ENCODE measurements at places on chromosomes 1 and 21.
A peak's percentile ranks its signal among the peaks of the same experiment; 100 is the strongest.

DNA sequence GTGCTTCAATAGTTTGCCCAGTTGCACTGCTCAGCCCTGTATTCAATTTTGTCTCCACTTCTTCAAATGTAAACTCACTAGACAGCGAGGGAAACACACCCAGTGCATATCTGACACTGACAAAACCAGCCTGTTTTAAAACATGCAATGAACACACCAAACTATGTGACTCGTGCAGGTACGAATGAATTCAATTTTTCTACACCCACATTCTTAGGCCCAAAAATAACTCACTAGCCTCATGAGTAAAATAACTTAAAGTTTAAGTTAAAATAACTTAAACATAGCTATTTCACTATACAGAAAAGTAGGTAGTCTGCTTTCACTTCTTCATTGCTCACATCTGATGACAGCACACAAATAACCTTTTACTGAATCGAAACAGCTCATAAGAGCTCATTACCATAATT, 21.1 kb downstream of the TTC13 start:
- DNase-seq, result no peak

DNA sequence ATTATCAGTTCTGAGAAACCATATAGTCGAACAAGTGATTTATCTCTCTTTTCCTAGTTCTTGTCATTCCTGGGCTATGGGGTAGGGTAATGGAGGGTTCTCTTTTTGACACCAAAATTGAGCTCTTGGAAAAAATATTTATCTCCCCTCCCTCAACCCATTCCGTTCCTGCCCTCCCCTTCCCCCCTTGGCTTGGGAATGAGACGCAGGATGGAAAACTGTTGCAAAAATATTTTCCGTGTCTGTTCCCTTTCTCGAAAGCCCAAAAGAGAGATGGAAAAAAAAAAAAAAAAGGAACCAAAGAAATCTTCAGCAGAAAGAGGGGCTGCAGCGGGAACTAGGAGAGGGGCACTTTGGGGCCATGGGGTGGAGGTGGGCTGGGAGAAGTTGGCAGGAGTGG, 766 bp downstream of the ATP2B4 start:
- no peak for DNase-seq

GRCh38 chr1:97243973-97244560, 522.5 kb downstream of the PTBP2 start:
- no peak for DNase-seq

GRCh38 chr1:86774305-86775295, 70.2 kb downstream of the SH3GLB1 start:
- DNase-seq, result peak; percentile 45

GRCh38 chr1:178275553-178275952, 181.6 kb downstream of the RASAL2 start:
- DNase-seq, result no peak

- no peak for DNase-seq
Measured at GRCh38 chr1:161986328-161986727, 37.3 kb downstream of the OLFML2B start.

- DNase-seq, result peak; percentile 26
Measured at GRCh38 chr1:77605246-77606026, 77.0 kb downstream of the ZZZ3 start.

DNA sequence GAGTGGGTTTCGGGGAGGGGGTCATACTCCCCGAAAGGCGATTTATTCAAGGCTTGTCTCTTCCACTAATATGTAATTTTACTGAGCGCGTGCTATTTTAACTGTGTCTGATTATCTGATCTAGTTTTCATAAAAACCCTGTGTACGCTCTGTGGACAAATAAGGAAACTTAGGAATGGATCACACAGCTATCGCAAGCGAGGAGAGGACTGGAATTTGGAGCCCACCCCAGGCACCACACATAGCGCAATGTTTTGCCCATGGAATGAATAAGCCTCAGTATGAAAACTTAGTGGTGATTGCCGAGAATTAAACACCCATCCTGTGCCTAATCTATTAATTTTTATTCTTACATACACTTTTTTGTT, 9.8 kb upstream of the RAB42 start:
- DNase-seq, result no peak

DNA sequence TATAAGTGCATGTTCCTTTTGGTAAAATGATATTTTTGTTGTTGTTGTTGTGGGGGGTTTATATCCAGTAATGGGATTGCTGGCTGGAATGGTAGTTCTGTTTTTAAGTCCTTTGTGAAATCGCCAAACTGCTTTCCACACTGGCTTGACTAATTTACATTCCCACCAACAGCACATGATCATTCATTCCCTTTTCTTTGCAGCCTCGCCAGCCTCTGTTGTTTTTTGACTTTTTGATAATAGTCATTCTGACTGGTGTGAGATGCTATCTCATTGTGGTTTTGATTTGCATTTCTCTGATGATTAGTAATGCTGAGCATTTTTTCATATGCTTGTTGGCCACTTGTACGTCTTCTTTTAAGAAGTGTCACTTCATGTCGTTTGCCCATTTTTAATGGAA, 188.5 kb upstream of the CHRM3 start:
- no peak for DNase-seq

- DNase-seq, result no peak
Measured at GRCh38 chr21:15687208-15687607, 42.6 kb upstream of the USP25 start.

DNA sequence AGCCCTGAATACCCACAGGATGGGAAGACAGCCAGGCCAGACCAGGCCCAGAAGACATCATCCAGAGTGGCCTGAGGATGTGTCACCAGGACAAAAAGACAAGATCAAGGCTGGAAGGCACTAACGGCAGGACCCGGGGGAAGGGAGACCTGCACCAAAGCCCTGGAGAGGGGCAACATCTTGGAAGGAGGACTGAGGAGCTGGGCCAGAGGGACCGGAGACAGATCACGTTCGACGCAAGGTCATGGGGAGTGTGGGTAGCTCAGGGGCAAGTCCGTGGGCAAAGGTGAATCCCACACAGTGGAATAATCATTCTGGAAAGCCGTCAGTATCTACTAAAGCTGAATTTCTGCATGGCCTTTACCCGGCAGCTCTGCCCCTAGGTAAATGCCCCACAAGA, 478.6 kb downstream of the MATN1 start:
- DNase-seq, result no peak

DNA sequence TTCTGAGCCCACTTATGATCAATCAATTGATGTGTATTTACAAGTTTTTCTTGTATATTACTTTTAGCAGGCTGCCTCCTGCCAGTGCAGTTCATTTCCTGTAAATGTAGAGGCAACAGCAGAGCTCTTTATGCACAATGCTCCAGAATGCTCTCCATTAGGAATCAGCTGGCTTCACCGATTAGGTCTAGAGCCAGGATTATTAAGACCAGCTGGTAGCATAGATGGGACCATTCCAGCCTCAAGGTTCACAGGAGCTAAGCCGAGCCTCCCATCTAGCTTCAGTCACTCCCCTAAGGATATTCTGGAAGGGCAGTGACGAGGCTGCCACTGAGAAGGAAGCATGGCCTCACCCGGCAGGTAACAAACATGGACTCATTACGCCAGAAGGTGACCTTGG, 36.8 kb downstream of the DHRS3 start:
- DNase-seq, result no peak

DNA sequence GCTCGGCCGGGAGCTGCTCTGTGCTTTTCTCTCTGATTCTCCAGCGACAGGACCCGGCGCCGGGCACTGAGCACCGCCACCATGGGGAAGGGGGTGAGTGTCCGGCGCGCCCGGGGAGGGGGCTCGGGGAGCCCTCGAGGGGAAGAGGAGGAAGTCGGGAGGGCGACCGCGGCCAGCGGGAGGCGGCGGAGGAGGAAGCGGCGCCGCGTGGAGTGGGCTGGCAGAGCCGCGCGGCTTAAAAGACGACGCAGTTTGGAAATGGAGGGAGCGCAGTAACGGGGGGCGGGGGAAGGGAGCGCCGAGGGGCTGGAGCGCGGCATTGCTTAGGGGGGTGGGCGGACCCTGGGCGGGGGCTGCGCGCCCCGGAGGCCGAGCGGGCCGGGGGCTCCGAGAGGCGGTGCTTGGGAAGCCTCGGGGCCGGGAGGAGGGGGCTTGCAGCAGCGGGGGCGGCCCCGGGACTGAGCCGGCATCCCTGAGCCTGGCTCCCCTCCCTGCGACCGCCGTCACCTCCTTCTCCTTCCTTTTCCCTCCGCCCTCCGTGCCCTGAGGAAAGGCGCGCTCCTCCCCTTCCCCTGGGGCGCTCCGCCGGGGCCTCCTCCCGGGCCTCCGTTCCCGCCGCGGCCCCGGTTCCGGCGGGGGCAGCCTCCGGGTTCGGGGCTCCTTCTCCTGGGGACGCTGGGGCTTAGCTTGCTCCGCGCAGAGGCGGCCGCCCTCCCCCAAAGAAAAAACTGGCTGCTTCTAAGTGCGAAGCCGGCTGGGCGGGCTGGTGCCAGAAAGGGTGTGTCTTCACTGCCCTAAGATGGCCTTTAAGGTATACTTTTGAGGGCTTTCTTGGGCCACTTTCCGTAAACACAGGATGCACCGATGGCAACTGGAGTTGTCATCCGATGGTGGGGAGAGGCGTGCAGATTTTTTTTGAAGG, 648 bp downstream of the ATP1A1 start:
- DNase-seq, result peak; percentile 70

DNA sequence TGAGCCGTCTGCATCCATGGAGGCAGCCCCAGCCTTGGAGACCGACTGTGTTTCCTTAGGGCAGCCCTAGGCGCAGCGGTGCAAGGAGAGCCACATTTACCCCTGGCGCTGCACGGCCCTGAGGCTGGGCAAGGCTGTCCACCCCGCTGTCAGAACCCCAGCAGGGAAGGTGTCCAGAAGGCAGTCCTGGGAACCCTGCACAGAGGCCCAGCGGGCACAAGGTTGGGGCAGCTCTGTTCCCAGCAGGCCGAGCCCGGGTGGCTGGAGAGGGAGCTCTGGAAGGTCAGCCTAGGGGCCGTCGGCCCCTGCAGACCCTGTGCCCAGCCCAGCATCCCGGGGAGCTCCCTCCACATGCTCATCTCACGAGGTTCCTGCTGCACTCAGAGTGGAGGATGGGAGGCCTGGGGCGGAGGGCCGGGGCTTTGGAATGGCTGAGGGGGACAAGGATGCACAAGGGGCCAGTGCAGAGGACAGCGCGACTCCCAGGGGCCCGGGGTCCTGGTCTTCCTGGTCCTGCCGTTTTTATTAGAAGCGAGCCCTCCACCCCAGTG, 19.9 kb upstream of the SAMD11 start:
- DNase-seq, result no peak

- no peak for DNase-seq
Measured at GRCh38 chr1:190633488-190633887, 155.8 kb upstream of the BRINP3 start.

DNA sequence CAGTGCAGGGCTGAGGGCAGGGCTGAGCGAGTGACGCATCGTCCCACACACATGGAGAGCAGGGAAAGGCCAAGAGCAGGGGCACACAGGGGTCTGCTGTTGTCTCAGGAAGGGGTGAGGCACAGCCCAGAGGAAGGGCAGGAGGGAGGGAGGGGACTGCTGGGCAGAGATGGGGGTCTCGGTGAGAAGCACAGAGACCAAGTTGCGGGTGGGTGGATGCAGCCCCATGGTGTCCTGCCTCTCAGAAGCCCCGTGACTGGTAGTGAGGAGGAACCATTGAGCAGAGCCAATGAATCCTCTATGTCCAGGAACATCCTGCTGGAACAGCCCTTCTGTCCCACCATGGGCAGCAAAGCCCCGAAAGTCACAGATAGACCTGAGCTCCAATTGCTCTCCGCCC, 17.8 kb downstream of the C1orf198 start:
- DNase-seq, result no peak

GRCh38 chr1:94799206-94799605, 21.0 kb upstream of the SLC44A3 start:
- DNase-seq, result no peak
